Endodermal cell (in vitro differentiated cells): ENCODE measurements at places on chromosomes 3 and 15. TPM values are rescaled to one million over a fixed set of nuclear protein-coding genes. Genes with fewer than 3 reads are reported as not detected.

- H3K36me3 ChIP-seq = no peaks in the 10 kb centered on the region
- no peaks in the 10 kb centered on the region for H3K27me3 ChIP-seq
- DNase-seq = no peak
These were observed 36.4 kb upstream of the FSTL1 start for GRCh38 chr3:120487191-120487650.

DNA sequence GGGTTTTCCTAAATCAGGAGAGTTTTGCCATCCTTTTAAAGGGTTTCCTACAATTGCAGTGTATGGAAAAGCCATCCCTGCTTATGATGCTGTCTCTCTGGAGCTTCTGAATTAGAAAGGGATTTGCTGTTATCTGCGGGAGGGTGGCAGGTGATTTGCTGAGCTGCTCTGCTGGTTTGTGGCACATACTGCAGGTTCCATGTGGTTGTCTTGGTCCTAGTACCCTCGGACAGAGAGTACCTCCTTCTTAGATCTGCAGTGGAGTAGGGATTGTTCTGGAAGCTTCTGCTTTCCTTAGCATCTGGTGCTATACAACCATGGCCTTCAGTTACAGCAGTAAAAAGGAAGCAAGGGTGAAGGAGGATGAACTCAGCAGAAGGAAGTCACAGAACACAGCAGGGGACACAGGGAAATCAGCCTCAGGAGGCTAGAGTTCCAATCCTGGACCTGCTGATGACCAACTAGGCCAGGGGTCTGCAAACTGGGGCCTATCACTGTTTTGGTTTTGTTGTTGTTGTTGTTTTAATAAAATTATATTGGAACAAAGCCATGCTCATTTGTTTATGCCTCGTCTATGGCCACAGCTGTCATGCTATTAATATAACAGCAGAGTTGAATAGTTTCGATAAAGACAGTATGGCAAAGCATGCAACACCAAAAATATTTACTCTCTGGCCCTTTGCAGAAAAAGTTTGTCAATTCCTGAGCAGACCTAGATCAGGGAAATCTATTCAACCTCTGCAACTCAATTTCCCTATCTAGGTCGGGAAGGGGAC lies 39.5 kb downstream of the STARD5 start:
- DNase-seq = peak; percentile 21
- H3K27ac ChIP-seq = no peak overlapping the region
- no peak overlapping the region for H3K4me3 ChIP-seq
- H3K36me3 ChIP-seq = no peaks in the 10 kb centered on the region
- no peaks in the 10 kb centered on the region for H3K27me3 ChIP-seq

- no peaks in the 10 kb centered on the region for H3K4me1 ChIP-seq
- no peak overlapping the region for H3K27ac ChIP-seq
- no peaks in the 10 kb centered on the region for H3K27me3 ChIP-seq
- no peak for DNase-seq
These were observed 66.3 kb downstream of the STRIT1 start for GRCh38 chr3:155227141-155227540.

DNA sequence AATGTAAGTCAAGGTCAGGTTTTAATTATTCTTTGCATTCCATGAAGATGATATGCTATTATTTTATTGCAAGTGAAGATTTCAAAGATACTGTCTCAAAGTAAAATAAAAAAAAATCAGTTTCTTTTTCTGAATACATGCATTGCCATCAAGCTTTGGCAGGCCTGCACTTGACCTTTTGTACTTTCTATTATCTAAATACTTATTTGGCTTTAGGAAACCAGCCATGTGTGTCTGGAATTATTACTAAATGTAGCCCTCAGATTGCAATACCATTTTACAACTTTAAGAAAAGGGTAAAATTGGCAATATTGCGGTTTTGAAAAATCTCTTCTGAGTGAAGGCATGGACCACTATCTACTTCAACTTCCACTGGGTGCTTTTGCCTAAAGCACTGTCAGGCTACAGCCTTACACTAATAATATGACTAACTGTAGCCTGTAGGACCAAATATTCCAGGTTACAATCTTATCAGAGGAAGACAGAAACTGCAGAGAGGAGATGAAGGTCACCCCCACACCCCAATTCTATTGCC lies 349.4 kb upstream of the DCBLD2 start:
- no peak overlapping the region for H3K4me3 ChIP-seq
- DNase-seq = no peak
- no peak overlapping the region for H3K27ac ChIP-seq
- no peaks in the 10 kb centered on the region for H3K27me3 ChIP-seq
- no peaks in the 10 kb centered on the region for H3K36me3 ChIP-seq

GRCh38 chr15:80556694-80557367 lies 138.3 kb upstream of the ABHD17C start:
- no peaks in the 10 kb centered on the region for H3K27me3 ChIP-seq
- H3K27ac ChIP-seq = no peak overlapping the region
- peaks cover 6% of the 10 kb centered on the region for H3K4me1 ChIP-seq
- H3K4me3 ChIP-seq = no peak overlapping the region

DNA sequence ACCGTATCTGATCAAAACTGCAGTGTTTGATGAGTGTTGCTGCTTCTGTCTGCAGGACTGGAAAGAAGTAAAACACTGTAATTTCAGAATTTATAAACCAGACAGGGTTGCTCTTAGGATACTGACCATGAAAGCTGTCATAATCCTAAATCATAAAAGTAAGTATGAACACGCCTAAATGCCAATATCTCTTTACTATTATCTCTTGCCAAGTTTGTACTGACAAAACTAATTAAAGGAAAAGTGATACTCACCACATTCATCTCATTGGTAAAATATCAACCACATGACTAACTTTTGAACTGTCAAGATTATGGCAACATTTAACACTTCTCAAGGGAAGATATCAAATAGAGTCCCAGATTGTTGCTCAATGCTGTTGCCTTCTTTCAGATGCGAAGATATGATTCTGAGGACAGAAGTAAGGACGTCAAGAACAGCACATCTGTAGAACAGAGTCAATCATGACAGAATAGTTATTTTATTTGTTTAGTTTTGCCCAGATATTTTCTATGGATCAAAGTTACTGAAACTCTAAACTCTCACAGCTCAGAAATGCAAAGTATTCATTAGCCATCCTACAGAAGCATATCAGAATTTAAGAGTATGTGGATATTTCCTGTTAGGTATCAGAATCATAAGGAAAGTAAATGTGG lies 61.4 kb upstream of the COL8A1 start:
- H3K4me3 ChIP-seq = no peak overlapping the region
- H3K4me1 ChIP-seq = no peaks in the 10 kb centered on the region
- H3K27ac ChIP-seq = no peak overlapping the region
- no peak for DNase-seq

DNA sequence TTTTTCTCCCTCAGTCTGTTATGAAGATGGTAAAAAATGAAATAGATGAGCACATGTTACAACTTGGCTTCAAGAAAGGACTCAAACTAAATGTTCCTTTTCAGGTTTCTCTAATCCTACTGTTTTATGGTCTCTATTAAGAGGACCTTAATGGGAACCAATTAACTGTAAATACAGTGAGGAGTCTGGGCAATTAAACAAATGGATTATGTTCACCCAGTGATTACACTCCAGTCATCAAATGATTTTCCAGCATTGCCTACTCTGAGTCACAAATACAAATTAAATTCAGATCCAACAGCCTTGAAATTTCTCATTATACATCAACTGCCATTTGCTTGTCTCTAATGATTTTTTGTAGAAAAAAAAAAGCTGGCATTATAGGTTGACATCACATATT lies 129.2 kb downstream of the NEK10 start:
- no peak for DNase-seq
- H3K4me3 ChIP-seq = no peak overlapping the region

DNA sequence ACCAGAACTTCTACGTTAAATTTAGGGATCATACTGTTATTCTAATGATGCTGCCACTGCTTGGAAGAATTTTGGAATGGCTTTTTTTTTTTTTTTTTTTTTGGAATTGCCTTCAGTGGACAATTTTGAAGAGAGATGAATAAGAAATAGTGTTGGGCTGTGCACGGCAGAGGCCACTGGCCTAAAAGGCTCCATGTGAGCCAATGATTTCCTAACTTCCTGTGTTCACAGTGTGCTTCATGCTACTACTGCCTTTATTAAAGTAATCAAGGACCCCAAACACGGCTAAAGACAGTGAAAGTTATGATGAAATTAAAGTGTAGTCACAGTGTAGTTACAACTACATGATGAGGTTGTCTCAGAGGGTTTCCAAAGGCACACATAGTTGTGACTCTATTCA lies 100.8 kb upstream of the TNFAIP8L3 start:
- H3K4me3 ChIP-seq = no peak overlapping the region
- peaks cover 11% of the 10 kb centered on the region for H3K27me3 ChIP-seq
- DNase-seq = no peak
- no peaks in the 10 kb centered on the region for H3K36me3 ChIP-seq
- no peaks in the 10 kb centered on the region for H3K4me1 ChIP-seq

- DNase-seq = no peak
- no peak overlapping the region for H3K27ac ChIP-seq
- H3K4me1 ChIP-seq = no peaks in the 10 kb centered on the region
These were observed 10.1 kb downstream of the HAUS2 start for GRCh38 chr15:42558739-42559138.

DNA sequence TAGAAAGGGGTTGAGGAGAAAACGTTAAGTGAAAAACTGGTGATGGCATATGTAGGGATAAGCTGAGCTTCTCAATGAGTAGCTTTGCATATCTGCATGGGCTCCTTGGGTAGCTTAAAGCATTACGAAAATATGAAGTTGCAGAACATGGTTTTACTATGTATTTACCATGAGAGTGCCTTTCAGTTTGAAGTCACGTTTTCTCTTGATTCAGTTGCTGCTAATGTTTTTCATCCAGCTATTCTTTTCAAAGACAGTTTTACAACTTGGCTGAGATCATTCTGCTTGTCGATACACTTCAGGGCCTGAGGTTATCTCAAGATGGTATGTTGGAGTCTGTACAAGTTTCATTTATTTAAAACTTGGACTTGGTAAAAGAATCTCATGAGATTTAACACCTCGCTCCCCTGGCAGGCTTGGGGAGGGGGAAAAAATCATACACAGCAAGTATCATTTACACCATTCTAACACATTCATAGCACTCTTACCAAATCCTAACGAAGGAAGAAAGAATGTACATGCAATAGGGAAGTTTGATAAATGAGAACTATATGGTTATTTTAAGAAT lies 103.3 kb upstream of the CMC1 start:
- H3K4me3 ChIP-seq = no peak overlapping the region
- no peaks in the 10 kb centered on the region for H3K36me3 ChIP-seq
- DNase-seq = no peak
- no peaks in the 10 kb centered on the region for H3K27me3 ChIP-seq

DNA sequence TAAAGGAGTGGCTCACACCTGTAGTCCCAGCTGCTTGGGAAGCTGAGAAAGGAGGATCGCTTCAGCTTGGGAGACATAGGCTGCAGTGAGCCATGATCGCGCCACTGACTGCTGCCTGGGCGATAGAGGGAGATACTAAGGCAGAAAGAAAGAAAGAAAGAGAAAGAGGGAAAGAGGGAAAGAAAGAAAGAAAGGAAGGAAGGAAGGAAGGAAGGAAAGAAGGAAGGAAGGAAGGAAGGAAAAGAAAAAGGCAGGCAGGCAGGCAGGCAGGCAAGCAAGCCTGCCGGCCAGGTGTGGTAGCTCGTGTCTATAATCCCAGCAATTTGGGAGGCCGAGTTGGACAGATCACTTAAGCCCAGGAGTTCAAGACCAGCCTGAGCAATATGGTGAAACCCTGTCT lies 15.3 kb downstream of the SLC28A1 start:
- H3K4me1 ChIP-seq = no peaks in the 10 kb centered on the region
- H3K27me3 ChIP-seq = no peaks in the 10 kb centered on the region
- H3K36me3 ChIP-seq = no peaks in the 10 kb centered on the region

- H3K4me1 ChIP-seq = no peaks in the 10 kb centered on the region
- H3K27ac ChIP-seq = no peak overlapping the region
- peaks cover 71% of the 10 kb centered on the region for H3K36me3 ChIP-seq
- DNase-seq = no peak
These were observed 81.7 kb downstream of the HCN4 start for GRCh38 chr15:73287019-73287418.

DNA sequence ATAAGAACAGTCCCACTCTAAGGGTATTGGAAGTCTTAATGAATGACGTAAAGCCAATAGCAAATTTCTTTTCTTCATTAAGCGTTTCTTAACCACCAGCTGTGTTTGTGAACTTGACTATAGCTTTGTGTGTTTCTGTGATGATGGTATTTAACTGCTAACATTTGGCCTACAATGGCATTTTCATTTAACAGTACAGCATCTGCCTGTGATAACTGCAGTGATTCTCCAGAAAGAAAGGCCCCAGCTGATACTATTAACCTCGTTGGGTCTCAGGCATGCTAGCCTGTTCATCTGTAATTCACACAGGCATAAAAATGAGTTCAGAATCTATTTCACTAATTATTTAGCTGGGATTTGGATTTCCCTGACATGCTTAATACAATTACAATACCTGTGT lies 121.9 kb downstream of the NECTIN3 start:
- H3K27ac ChIP-seq = no peak overlapping the region
- H3K27me3 ChIP-seq = no peaks in the 10 kb centered on the region
- H3K4me1 ChIP-seq = peaks cover 3% of the 10 kb centered on the region
- no peaks in the 10 kb centered on the region for H3K36me3 ChIP-seq
- no peak for DNase-seq

GRCh38 chr3:125632597-125632996 lies 37.3 kb upstream of the OSBPL11 start:
- no peaks in the 10 kb centered on the region for H3K4me1 ChIP-seq
- DNase-seq = peak; percentile 16
- H3K36me3 ChIP-seq = no peaks in the 10 kb centered on the region
- no peak overlapping the region for H3K27ac ChIP-seq
- H3K4me3 ChIP-seq = no peak overlapping the region

GRCh38 chr3:72177075-72178050 lies 392.4 kb upstream of the PROK2 start:
- no peaks in the 10 kb centered on the region for H3K27me3 ChIP-seq
- peaks cover 13% of the 10 kb centered on the region for H3K4me1 ChIP-seq
- DNase-seq = no peak
- H3K36me3 ChIP-seq = no peaks in the 10 kb centered on the region

DNA sequence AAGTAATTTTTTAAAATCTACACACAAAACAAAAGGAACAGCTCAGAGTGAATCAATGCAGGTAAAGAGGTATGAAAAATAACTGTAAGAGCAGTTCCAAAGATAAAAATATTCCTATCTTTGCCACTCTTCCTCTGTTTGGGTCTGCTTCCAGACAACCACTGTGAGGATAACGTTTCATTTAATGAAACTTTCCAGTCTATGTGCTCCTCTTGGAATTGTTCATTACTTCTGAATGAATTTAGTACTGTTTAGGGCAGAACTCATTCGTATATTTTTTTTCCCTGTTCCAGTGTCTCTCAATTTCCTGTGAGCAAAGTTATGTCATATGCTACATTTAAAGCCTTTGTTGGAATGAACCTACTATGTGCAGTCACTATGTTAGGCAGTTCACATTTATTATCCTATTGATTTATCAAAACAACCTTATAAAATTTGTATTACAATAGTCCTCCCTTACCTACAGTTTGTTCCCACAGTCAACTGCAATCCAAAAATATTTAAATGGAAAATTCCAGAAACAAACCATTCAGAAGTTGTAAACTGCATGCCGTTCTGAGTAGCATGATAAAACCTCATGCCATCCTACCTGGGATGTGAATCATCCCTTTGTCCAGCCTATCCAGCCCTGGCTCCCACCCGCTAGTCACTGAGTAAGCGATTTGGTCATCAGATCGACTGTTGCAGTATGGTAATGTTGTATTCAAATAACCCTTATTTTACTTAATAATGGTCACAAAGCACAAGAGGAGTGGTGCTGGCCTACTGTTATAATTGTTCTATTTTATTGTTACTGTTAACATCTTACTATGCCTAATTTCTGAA lies 98.1 kb downstream of the TMCC1 start:
- H3K36me3 ChIP-seq = peaks cover 3% of the 10 kb centered on the region
- peak overlapping the region; percentile 68 for H3K4me3 ChIP-seq
- DNase-seq = no peak

Gene CCDC13
- 0.64 and 0.68 TPM in 2 replicates for total RNA-seq

Gene ECE2
- total RNA-seq = not detected in 3 replicates

Gene GP9
- total RNA-seq = not detected in 3 replicates

Gene SYNPR
- total RNA-seq = 0.18 TPM in 1 of 2 replicates, not detected in the other

Gene CX3CR1
- total RNA-seq = not detected in 2 replicates

Gene NXPE3
- 4.1 to 8.1 TPM (median 7.7 TPM) in 3 replicates for total RNA-seq
